Activated T-cell treated with anti-CD3 and anti-CD28 coated beads for 4 hours (primary cell): ENCODE measurements at places on chromosomes 1 and 21.

DNA sequence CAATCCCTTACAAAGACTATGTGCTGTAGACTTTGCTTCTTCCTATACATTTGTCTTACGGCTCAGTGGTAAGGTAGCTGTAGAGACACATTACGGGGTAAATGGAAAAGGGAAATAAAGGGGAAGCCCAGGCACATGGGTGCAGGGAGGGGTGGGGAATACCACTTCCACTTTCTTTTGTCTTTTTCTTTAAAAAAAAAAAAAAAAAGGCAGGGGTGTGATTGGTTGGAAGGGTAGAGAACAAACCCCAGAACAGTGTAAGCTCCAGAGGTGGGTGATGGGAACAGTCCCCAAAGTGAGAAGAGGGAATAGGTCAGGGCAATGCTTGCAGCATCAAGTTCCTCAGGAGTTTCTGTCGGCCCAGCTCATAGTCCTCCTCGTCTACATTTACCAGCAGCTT is 3.9 kb downstream of the NIT1 start:
- no peak for DNase-seq

- DNase-seq, result no peak
Observed at GRCh38 chr1:185425163-185425562, 108.1 kb upstream of the IVNS1ABP start.

GRCh38 chr1:227401562-227402342 is 83.5 kb upstream of the CDC42BPA start:
- DNase-seq, result no peak

DNA sequence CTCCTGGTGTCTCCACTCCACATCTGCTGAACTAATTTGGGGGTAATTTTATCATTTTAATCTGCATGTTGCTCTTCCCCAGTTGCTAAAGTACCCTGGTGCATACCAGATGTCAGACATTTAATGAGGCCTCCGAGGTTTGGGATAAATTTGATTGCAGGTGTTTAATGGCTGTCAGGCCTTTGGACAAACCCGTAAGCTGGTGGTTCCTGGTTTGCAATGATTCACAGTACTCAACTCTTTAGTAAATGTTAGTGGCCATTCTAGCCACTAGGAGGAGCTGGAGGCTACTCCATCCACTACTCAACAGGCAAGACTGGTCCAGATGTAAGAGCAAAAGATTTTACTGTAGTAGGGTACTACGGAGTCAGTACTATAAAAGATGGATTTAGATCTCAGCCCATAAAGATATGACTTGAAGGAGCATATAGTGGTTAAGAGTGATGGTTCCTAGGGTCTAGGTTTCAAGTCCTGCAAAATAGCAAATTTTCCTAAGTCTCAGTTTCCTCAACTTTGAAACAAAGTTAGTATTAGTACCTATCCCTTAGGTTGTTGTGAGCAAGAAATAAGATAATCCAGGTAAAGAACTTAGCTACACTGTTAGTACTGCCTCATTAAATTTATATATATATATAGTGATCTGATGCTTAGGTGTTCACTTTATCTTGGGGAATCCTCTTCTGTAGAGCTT is 132.8 kb downstream of the SNX7 start:
- DNase-seq, result peak; percentile 36

GRCh38 chr1:229478852-229479251 is 29.3 kb downstream of the NUP133 start:
- DNase-seq, result no peak

GRCh38 chr1:17245816-17246325 is 3.0 kb upstream of the PADI3 start:
- no peak for DNase-seq

- DNase-seq, result no peak
Observed at GRCh38 chr1:83000286-83000685, 998.6 kb downstream of the TTLL7 start.

DNA sequence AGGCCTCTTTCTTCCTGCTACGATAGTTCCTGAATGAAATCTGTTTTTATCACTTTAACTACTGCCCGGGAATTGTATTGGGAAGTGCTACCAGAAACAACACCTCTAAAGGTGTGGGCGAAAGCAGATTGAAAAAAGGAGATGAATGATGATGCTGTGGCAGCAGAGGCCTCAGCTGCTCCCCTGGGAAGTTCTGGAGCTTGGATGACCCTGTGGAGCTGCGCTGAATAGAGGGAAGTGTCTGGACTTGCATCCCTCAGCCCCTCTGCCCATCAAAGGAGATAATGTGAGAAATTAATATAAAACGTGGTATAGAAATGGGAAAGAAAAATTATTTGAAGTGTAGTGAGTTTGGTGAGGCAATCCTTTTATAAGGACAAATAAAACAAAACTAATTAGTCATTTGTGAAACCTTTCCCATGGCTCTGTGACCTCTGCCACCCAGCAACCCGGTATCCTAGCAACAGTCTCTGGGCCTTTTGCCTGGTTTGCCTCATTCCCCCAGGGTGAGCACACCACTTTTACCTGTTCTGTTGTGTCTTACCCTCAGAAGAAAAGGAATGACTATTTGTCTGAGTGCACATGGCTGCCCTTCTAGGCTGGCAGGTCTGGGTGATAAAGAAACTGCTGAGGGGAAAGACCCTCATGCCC is 21.3 kb downstream of the OVAAL start:
- DNase-seq, result no peak

- DNase-seq, result no peak
Observed at GRCh38 chr1:222921945-222922344, 107.1 kb downstream of the DISP1 start.

DNA sequence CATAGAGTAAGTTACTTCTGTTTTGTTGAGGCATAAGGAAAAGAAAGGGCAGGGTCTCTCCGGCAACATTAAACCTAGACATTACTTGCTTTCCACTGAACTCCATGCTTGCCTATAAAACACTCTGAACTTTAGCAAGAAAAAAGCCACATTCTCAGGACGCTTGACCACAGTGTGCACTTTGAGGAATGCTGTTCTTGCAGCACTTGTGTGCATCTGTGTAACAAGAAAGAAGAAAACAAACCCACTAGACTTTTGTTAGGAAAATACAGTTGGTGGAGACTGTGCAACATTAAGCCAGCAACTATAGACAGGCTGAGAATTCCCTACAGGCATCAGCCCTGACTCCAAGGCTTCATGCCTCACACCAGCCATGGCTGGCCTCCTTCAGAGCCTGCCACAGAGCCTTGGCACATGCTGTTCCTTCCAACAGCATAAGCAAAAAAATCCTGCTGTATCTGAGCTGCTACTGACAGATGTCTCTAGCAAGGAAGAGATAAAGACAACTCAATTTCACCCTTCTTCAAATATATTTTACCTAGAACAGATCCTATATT is 5.8 kb downstream of the PDZK1 start:
- DNase-seq, result no peak

GRCh38 chr1:60930130-60930529 is 152.2 kb upstream of the NFIA start:
- DNase-seq, result no peak

DNA sequence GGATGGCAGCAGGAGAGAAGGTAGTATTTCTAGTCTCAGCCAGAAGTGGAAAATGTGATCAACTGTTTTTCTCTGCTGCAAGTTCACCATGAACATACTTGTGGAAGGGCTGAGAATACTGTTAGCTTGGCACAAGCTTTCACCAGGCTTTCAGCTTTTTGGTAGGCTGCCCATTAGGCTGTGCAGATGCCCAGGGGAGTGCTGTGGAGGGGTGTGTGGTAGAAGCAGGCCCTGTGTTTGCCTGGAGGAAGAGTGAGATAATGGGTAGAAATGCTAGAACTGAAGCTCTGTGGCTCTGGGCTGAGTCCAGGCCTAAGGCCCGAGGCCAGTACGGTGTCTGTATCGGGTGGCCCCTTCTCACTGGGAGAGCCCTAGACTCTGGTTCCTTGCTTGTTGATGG is 9.8 kb downstream of the DNAJC6 start:
- no peak for DNase-seq

DNA sequence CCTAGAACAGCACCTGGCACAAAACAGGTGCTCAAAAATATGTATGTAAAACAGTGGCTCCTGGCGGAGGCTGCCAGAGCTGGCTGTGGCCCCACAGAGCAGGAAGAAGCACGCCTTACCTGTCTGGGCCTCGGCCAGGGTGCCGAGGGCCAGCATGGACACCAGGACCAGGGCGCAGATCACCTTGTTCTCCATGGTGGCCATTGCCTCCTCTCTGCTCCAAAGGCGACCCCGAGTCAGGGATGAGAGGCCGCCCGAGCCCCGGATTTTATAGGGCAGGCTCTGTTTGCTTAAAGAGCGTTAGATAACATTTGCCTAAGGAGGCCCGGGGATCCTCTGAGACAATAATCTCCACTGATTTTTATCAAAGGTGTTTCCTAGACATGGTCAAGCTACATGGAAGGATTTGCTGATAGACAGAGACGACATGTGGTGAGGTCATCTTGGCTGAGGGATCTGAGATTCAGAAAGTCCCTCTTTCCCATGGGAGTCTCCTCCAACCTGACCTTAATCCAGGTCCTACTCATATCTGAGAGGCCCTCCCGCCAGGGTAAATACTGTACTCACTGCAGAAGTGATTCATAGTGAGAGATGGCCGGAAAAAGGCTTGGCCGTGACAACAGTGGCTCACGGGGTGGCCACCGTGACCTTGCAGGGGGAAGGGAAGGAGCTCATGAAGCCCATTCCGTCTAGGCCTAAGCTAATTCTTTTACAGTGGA is at the start of gene TFF1:
Gene TFF1 (minus strand): TSS at position 244 of the 719 bp plus-strand sequence. CDS start 40 bp downstream, at position 204.
- no peak for DNase-seq

GRCh38 chr1:59194621-59195020 is 102.3 kb upstream of the FGGY start:
- DNase-seq, result no peak

DNA sequence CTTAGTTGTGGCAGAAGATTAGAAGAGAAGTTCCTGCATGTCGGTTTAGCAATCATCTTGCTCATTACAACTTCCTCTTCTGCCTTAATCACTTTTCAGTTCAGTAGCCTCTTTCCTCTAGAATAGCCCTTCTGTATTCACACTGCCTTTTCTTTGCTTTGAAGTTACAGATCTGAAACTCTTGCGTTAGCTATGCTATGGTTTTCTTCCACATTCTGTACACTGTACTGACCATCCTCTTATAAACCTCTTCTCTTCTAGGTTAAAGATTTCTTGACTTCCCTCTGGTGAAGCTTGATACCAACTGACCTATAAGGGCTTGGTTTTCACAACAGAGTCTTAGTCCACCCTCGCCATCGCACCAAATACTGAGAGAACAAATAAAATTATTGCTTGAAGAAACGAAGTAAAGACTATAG is 35.0 kb downstream of the C21orf91 start:
- no peak for DNase-seq

GRCh38 chr1:175480343-175480822 is 263.0 kb downstream of the TNR start:
- DNase-seq, result no peak

- no peak for DNase-seq
Observed at GRCh38 chr1:226549094-226549936, 751 bp downstream of the STUM start.

- no peak for DNase-seq
Observed at GRCh38 chr1:92324784-92325183, 25.9 kb downstream of the RPAP2 start.

GRCh38 chr1:176033881-176034280 is 173.2 kb downstream of the COP1 start:
- DNase-seq, result no peak

GRCh38 chr1:230173187-230173975 is 106.3 kb downstream of the GALNT2 start:
- no peak for DNase-seq

GRCh38 chr1:246572785-246573184 is 6.5 kb downstream of the CNST start:
- DNase-seq, result no peak

- no peak for DNase-seq
Observed at GRCh38 chr21:42219606-42220137, 732 bp downstream of the ABCG1 start.

- DNase-seq, result no peak
Observed at GRCh38 chr1:210074904-210075303, 136.9 kb downstream of the SYT14 start.

DNA sequence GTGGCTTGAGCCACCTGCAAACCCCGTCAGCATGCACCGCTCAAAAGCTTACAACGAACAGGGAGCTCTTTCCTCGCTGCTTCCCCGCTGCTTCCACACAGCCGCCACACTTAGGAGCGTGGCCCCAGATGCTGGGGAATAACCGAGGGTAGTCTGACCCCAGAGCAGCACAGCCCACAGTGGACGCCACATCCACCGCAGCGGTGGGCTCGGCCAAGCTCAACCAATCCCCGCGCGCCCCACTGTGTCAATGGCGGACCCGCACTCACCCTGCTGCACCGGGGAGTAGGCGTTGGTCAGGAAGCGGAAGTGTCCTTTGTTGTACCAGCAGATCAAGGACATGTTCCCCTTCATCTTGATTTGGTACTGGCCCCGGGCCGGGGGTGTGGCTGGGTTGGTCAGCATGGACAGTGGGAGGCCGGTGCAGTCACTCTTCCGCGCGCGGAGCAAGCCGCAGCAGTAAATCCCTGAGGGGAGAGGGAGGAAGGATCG is 93.5 kb downstream of the PGBD5 start:
- no peak for DNase-seq

DNA sequence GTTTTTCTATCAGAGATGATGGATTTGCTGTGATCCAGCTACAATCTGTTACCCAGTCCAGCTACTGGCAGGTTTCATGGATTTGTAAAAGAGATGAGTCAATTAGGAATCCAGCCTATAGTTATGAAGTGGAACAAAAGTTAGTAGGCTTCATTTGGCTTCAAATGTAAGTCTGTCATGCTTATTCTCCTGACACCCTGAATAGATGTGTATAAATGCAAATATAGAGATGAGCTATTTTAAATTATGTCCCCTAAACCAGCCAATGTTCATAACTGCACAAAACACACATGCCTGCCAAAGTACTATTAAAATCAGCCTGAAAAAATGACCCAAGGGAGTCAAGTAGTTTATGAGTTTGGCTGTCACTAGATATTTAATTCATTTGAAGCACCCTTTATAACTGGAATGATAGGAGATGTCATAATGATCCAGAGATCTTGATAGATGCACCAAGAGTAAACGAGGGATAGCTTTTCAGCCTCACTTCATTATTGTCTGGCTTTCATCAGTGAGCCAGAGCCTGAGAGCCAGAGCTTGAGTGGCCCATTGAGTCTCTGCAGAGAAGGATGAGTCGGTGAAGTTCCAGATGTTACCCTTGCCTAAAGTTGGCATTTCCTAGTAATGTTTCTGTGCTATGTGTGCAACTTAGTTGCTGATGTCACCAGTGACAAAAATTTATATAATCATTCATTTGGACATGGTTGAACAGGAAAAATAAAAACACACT is 11.8 kb upstream of the NTMT2 start:
- DNase-seq, result no peak

DNA sequence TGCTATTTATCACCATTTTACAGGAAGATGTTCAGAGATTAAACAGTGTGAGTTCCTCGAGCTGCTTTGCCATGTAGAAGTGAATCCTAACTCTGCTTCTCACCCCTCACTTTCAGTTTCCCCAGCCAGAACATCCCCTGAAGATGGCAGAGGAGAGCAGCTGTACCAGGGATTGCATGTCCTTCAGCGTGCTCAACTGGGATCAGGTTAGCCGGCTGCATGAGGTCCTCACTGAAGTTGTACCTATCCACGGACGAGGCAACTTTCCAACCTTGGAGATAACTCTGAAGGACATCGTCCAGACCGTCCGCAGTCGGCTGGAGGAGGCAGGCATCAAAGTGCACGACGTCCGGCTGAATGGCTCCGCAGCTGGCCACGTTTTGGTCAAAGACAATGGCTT is 16.9 kb downstream of the TENT5C start:
- no peak for DNase-seq
